Chondrocyte (in vitro differentiated cells): ENCODE measurements at places on chromosomes 6 and 20. TPM values are rescaled to one million over a fixed set of nuclear protein-coding genes. Genes with fewer than 3 reads are reported as not detected.
A peak's percentile ranks its signal among the peaks of the same experiment; 100 is the strongest.

- peaks cover 2% of the 10 kb centered on the region for H3K27me3 ChIP-seq
- no peaks in the 10 kb centered on the region for H3K36me3 ChIP-seq
Observed at GRCh38 chr20:8212286-8212685, 80.2 kb downstream of the PLCB1 start.

GRCh38 chr6:169556758-169557548 is 144.9 kb downstream of the WDR27 start:
- DNase-seq, result no peak
- no peak overlapping the region for H3K27ac ChIP-seq
- peaks cover 12% of the 10 kb centered on the region for H3K36me3 ChIP-seq
- H3K4me1 ChIP-seq, result no peaks in the 10 kb centered on the region

GRCh38 chr6:37501632-37502491 is 2.2 kb upstream of the CCDC167 start:
- peaks cover 2% of the 10 kb centered on the region for H3K27me3 ChIP-seq
- no peak overlapping the region for H3K4me3 ChIP-seq
- H3K27ac ChIP-seq, result no peak overlapping the region
- H3K36me3 ChIP-seq, result no peaks in the 10 kb centered on the region
- H3K4me1 ChIP-seq, result peaks cover 23% of the 10 kb centered on the region

DNA sequence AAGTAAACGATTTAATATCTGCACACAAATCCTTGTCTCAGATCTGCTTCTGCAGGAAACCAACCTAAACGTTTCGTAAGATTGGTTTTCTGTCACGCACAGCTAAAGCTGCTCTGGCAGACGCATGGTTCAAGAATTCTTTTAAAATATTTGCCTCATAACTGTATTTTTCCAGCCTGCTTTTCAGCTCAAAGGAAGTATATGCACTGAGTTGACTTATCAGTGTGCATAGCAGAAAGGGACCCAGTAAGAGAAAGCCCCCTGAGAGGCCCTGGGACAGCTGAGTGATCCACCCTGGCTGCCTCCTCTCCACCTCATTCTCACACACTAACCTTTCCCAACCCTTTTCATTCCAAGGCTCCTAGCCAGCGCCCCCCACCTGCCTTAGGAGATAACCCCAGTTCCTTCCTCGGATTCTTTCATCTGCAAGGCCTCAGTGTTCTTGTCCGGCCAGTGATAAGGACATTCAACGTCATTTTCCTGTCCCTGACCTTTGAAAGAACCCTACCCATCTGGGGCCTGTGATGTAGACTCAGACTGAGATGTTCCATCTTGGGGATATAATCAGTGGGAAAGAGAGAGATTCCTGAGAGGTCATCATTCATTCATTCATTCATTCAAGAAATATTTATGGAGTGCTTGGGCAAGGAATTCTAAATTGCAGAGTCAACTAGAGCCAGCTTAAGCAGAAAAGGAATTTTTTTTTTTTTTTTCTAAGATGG is 22.4 kb upstream of the SLC9A8 start:
- H3K27ac ChIP-seq, result peak overlapping the region; percentile 83
- no peaks in the 10 kb centered on the region for H3K36me3 ChIP-seq
- H3K4me3 ChIP-seq, result no peak overlapping the region
- no peak for DNase-seq

- no peak for DNase-seq
- no peaks in the 10 kb centered on the region for H3K36me3 ChIP-seq
- H3K27ac ChIP-seq, result no peak overlapping the region
- H3K27me3 ChIP-seq, result peaks cover 26% of the 10 kb centered on the region
- no peaks in the 10 kb centered on the region for H3K4me1 ChIP-seq
- H3K4me3 ChIP-seq, result no peak overlapping the region
Observed at GRCh38 chr6:52180787-52181558, 5.2 kb upstream of the IL17A start.

DNA sequence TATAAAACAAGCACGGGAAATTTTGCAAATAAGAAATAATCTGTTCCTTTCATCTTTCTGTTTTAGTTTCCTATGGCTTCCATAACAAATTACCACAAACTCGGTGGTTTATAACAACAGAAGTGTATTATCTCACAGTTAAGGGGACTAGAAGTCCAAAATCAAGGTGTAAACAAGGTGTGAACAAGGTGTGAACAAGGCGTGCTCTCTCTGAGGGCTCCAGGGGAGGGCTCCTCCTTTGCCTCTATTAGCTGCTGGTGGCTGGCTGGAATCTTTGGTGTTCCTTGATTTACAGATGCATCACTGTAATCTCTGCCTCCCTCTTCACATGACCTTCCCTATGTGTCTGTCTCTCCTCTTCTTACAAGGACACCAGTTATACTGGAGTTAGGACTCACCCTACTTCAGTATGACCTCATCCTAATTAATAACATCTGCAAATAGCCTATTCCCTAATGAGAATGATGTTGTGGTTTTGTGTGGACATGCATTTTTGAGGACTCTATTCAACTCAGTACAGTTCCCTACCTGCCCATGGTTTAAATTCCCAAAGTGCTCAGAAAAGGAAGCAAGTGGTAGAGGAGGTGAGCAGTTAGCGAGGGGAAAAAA is 17.5 kb upstream of the BMP5 start:
- H3K4me1 ChIP-seq, result peaks cover 2% of the 10 kb centered on the region
- no peaks in the 10 kb centered on the region for H3K27me3 ChIP-seq
- DNase-seq, result no peak
- no peak overlapping the region for H3K27ac ChIP-seq

DNA sequence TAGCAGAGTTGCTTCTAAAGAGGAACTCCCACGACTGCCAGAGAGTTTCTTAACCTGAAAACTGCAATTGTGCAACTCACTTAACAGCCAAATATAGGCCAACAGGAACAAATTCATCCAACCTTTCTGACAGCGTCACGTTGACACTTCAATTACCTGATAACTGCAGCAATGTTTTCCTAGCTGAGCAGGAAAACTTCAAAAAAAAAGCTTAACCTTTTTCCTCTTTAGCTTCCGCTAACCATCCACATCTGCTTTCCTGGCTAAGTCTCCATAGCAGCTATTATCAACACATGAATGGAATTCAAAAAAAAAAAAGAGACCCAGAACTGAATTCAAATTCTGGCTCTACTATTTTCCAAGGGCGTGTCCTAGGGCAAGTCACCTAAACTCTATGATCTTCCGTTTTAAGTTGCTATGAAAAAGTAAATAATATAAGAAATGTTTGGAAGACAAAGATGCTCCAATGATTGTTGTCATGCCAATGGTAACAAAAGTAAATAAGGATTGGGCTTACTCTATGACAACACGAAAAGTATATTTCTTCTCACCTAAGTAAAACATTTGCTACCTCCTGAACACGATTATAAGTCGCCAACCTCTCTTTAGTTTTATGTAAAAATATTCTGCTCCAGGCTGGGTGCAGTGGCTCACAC is 524.6 kb upstream of the JARID2 start:
- H3K36me3 ChIP-seq, result peaks cover 1% of the 10 kb centered on the region
- H3K4me3 ChIP-seq, result no peak overlapping the region
- no peaks in the 10 kb centered on the region for H3K27me3 ChIP-seq
- H3K4me1 ChIP-seq, result peaks cover 9% of the 10 kb centered on the region

DNA sequence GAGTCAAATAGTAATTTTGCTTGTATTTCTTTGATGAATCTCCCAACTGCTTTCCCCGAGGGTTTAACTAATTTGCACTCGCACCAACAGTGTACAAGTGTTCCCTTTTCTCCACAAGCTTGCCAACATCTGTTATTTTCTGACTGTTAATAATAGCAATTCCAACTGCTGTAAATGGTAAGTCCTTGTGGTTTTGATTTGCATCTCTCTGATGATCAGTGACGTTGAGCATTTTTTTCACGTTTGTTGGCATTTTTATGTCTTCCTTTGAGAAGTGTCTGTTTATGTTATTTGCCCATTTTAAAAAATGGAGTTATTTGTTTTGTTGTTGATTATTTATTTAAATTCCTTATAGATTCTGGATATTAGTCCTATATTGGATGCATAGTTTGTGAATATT is 399.8 kb upstream of the MAN1A1 start:
- no peak overlapping the region for H3K4me3 ChIP-seq
- DNase-seq, result no peak
- H3K27ac ChIP-seq, result no peak overlapping the region
- no peaks in the 10 kb centered on the region for H3K4me1 ChIP-seq
- H3K36me3 ChIP-seq, result no peaks in the 10 kb centered on the region

DNA sequence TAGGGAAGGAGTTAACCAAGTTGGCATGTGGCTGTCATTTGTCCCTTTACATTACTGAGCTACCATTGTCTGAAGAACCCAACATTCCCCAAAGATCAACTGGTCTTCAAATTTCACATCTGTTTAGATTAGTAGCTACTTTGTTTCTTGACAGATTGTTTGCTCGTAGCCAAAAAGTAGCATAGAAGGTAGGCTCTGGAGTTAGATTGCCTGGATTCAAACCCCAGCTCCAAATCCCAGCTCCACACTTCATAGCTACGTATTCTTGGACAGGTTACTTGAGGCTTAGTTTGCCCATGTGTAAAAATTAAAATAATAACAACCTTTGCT is 1.1 kb downstream of the NFKBIL1 start:
- DNase-seq, result no peak
- H3K4me1 ChIP-seq, result peaks cover 41% of the 10 kb centered on the region
- no peak overlapping the region for H3K27ac ChIP-seq
- H3K4me3 ChIP-seq, result peak overlapping the region; percentile 97
- peaks cover 6% of the 10 kb centered on the region for H3K36me3 ChIP-seq

DNA sequence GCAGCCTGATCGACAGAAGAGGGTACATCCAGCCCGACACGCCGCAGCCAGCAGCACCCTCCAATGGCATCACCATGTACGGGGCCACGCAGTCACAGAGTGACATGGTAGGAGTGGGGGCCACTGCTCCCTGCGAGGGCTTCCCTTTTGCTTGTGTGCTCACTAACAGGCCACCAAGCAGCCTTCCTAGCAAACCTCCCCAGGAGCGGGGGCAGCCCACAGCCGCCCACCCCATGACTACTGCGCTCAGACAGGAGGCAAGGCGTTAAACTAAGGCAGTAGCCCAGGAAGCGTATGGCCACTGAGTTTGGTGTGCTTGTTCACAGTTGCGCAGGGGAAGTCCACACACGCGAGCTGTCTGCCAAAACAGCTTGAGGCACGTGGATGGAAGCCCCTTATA is 169.5 kb upstream of the SNX9 start:
- DNase-seq, result no peak
- peaks cover 6% of the 10 kb centered on the region for H3K36me3 ChIP-seq
- H3K4me3 ChIP-seq, result no peak overlapping the region
- no peaks in the 10 kb centered on the region for H3K4me1 ChIP-seq
- H3K27ac ChIP-seq, result no peak overlapping the region
- H3K27me3 ChIP-seq, result no peaks in the 10 kb centered on the region

- H3K4me1 ChIP-seq, result peaks cover 31% of the 10 kb centered on the region
- no peak overlapping the region for H3K27ac ChIP-seq
- H3K4me3 ChIP-seq, result no peak overlapping the region
- H3K36me3 ChIP-seq, result no peaks in the 10 kb centered on the region
- no peaks in the 10 kb centered on the region for H3K27me3 ChIP-seq
- DNase-seq, result no peak
Observed at GRCh38 chr6:145704143-145704781, 31.1 kb downstream of the EPM2A start.

DNA sequence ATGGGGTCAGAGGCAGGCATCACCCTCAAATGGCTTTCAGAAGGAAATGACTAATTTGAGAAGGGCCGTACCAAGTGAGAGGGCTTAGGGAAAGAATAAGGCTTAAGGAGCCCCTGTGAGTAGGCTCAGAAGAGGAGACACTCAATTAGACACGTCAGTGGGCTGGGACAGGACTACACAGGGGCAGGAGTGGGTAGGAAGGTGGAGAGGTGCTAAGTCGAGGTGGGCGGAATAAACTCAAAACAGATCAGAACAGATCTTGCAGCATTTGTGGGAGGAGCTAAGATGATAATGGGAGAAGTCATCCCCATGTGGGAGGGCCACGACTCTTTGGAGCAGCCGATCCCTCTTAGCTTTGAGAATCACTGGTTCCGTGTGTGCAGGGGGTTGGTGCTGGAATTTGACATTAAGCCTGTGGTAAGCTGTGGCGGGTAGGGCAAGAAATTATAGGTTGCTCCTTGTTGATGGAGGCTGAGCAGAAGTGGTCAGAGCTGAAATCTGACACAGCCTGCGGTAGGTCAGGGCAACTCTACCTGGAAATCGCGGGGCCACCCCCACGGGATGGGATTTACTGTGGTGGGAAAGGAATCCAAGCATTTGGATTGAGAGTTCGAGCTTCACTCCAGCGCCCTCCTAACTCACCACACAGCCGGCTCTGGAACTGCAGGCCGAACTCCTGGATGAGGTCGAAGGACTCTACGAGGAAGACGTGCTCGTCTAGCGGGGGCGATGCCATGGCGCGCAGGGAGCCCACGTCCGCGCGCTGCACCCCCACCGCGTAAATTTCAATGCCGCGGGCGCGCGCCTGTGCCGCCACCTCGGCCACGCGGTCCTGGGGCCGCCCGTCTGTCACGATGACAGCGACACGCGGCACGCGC is 2.8 kb upstream of the RBPJL start:
- H3K27me3 ChIP-seq, result no peaks in the 10 kb centered on the region
- no peaks in the 10 kb centered on the region for H3K4me1 ChIP-seq
- H3K36me3 ChIP-seq, result no peaks in the 10 kb centered on the region
- no peak overlapping the region for H3K27ac ChIP-seq
- no peak for DNase-seq

DNA sequence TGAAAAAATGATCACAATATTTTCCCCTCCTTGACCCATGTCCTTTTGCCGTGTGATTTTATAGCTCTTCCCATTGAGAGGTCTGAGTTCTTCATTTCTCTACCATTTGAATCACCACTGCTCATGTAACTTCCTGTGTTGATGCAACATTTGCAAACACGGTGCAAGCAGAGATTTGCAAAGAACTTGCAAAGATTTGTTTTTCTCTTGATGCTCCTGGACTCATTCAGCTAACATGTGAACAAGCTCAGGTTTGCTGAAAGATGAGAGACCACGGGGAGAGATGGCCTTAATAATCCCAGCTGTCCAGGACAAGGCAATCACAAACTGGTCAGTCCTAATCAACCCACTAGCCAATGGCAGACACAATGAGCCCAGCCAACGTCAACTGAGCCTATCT is 8.6 kb downstream of the VNN2 start:
- H3K27ac ChIP-seq, result no peak overlapping the region
- H3K36me3 ChIP-seq, result no peaks in the 10 kb centered on the region
- no peak for DNase-seq
- peaks cover 10% of the 10 kb centered on the region for H3K27me3 ChIP-seq

GRCh38 chr20:17958373-17959256 is 10.0 kb downstream of the SNX5 start:
- H3K4me3 ChIP-seq, result no peak overlapping the region
- no peaks in the 10 kb centered on the region for H3K27me3 ChIP-seq
- H3K4me1 ChIP-seq, result peaks cover 94% of the 10 kb centered on the region
- H3K36me3 ChIP-seq, result peaks cover 16% of the 10 kb centered on the region
- DNase-seq, result no peak

GRCh38 chr6:41228096-41228495 is at the start of gene TREML4:
TSS of gene TREML4 (plus strand) at chr6:41228349. CDS start at chr6:41228428, 79 bp downstream.
- H3K4me1 ChIP-seq, result no peaks in the 10 kb centered on the region
- H3K27ac ChIP-seq, result no peak within 1 kb of the TSS
- H3K27me3 ChIP-seq, result peaks cover 55% of the 10 kb centered on the region
- H3K36me3 ChIP-seq, result peaks cover 1% of the 10 kb centered on the region

GRCh38 chr6:107144014-107144413 is 28.7 kb upstream of the BEND3 start:
- no peaks in the 10 kb centered on the region for H3K27me3 ChIP-seq
- no peak overlapping the region for H3K4me3 ChIP-seq
- no peak overlapping the region for H3K27ac ChIP-seq
- DNase-seq, result no peak
- H3K36me3 ChIP-seq, result no peaks in the 10 kb centered on the region

The COL10A1 gene
- 0.10 to 0.21 TPM in 2 of 3 replicates, not detected in the other for total RNA-seq

The PKIB gene
- total RNA-seq, result 42.1 to 50.9 TPM (median 44.3 TPM) in 3 replicates

The RREB1 gene
- total RNA-seq, result 25.7 to 29.5 TPM (median 28.4 TPM) in 3 replicates

The FHL5 gene
- not detected in 3 replicates for total RNA-seq

The SRSF12 gene
- total RNA-seq, result 2.9 to 5.9 TPM (median 4.8 TPM) in 3 replicates

The SOX18 gene
- total RNA-seq, result 2.1 to 2.8 TPM (median 2.3 TPM) in 3 replicates
